ENCODE measurements at places on chromosomes 16 and 17.

DNA sequence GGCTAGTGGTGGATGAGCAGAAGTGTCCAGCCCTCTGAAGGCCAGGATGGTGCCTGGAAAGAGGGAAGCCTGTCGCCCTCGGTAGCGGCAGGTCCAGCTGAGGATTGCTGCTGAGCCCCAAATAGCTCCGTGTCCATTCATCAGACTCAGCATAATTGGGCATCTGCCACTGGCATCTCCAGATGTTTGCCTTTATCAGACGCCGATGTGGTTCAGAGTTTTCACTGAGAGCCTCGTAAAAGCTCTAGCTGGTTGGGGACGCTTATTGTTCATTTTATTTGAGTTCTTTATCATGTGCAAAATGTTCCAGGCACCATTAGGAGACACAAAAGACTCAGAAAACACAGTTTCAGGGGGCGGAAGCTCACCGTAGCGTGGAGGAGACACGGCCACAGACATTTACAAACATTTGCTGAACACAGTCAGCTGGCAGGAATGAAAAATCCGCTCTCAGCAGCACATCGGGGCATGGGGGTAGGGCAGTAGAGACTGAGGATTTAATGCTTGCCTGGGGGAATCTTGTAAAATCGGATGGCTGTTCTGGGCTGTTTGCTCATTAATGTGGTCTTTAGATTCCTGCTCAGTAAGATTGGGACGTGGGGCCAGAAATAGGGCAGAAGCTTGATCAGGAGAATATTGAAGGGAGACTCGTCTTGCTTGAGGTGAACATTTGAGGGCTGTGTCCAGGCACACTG lies 41.7 kb downstream of the SMPD3 start:
- DNase-seq: no peak

DNA sequence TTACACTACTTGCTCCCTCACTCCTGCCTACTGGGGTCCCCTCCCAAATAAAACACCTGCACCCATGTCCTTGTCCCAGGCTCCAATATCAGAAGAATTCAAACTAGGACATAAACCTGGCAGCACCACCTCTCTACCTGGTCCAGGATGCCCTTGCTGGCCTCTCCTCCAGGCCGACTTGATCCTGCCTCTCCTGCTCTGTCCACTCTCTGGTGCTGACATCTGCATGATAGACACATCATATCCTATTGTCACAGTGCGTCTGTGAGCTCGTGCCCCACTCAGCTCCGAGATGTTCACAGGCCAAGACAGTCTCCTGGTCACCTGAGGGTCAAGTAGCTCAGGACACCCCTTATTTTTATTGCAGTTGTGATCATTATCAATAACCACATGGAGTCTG lies 31.5 kb upstream of the GRIN2A start:
- no peak for DNase-seq

DNA sequence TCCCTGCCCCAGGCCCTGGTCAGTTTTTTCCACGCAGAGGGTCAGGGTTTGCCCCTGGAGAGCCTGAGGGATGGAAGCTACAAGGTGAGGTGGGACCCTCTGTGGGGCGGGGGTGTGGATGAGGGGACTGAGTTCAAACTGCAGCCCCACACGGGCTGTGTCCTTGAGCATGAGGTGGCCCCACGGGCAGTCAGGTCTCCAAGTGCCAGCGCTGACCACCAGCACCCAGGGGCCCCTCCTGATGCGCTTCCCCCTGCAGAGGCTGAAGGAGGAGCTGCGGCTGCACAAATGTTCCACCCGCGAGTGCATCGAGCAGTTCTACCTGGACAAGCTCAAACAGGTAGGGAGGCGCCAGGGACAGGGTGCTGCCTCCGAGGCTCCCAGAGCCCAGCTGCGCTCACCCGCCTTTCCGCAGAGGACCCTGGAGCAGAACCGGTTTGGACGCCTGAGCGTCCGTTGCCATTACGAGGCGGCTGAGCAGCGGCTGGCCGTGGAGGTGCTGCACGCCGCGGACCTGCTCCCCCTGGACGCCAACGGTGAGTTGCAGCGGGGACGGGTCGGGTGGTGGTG lies 4.3 kb downstream of the TSR3 start:
- DNase-seq: no peak

GRCh38 chr16:74775255-74775654 lies 635 bp upstream of the FA2H start:
- no peak for DNase-seq

DNA sequence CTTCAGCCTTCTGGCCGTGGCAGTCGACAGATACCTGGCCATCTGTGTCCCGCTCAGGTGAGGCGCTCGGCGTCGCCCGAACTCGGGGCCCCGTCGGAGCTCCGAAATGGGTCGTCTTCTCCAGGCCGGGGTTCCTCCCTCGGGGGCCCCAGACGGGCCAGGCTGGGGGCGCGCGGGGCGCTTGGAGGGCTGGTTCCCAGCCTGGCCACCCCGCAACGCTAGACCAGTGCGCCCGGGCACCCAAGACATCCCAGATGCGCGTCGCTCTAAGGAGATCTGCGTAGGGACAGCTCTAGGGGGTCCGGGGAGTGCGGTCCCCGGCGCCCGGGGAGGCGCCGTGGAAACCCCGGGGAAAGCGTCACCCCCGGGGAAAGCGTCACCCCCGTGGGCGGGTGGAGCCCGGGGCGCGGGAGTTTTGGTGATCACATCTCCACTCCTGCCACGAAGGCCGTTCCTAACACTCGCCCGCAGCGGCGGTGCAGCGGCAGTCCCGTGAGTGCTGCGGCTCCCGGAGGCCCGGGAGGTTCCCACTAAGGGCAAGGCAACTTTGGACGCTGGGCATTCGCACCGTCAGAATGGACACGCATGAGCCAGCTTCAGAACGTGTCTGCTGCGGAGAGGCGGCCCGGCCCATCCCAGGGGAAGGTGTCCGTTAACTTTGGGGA lies 729 bp downstream of the ADORA2B start:
- DNase-seq: peak; percentile 12

GRCh38 chr17:236641-237405 lies 55.4 kb upstream of the DOC2B start:
- no peak for DNase-seq

DNA sequence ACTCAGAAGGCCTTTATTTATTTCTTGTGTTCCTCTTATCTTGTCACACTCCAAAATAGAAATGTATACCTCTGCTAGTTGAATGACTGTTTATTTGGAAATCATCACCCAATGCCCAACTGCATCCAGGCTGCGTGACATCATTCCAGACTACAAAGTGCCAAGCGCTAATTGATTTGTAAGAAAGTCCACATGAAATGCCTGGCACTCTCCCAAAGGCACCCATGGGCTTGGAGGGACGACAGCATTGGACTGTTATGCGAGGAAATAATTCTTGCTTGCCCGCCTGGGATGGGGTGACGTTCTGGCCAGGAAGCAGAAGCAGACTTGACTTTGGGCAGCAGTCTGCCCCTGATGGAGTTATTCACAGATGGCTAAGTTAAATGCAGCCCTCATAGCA lies 165.9 kb downstream of the CDH13 start:
- no peak for DNase-seq

GRCh38 chr16:22071331-22071910 lies 20.9 kb upstream of the VWA3A start:
- DNase-seq: no peak

GRCh38 chr17:80065478-80066170 lies 29.2 kb downstream of the CCDC40 start:
- no peak for DNase-seq

GRCh38 chr17:58250344-58251011 lies 12.1 kb downstream of the LPO start:
- no peak for DNase-seq
